ENCODE measurements at places on chromosomes 12 and 14.

DNA sequence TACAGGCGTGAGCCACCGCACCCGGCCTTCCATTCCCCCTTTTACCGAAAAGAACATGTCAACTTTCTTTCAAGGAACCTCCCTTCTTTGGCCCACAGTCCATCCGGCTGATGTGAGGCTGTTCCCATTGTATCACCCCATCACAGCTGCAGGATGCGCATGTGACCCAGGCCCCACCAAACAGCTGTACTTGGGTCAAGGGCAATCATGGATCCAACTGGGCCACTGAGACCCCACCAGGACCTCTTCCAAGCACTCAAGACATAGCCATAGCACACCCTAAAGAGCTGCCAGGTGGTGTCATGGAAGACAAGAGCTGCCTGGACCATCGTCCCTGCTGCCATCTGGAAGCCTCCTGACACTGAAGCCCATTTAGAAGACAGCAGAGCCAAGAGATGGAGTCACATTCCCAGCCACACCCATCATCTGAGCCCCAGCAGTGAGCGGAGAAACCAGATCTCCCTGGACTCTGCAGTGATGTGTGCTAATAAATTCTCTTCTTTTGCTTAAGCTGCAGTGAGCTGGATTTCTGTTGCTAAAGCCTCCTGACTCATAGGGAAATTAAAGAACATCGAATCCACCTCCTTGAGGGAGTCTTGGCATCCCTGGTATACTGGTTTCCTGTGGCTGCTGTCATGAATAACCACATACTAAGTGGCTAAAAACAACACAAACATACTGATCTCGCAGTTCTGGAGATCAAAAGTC, 105.6 kb downstream of the KSR2 start:
- no peak for DNase-seq

DNA sequence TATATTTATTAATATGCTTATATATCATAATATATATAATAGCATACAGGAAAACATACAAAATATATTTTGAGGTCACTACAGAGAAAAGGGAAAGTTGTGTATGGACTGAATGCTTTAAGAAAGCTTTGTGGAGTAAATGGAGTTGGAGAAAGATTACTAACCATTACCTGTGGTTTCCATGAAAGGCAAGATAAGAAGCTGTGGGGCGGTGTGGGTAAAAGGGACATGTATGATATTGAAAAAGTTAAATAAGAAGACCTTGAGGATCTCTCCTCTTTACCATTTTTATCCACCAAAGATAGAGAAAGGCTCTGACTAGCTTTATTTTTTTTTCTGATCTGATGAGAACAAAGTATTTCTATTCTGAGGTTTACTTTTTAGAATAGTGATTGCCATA, 404.4 kb downstream of the TRHDE start:
- no peak for DNase-seq

- DNase-seq: no peak
Measured at GRCh38 chr14:25090716-25091454, 40.9 kb upstream of the STXBP6 start.

GRCh38 chr12:100859063-100859627, 64.6 kb downstream of the ANO4 start:
- DNase-seq: no peak

- DNase-seq: no peak
Measured at GRCh38 chr12:125110641-125111360, 45.6 kb downstream of the AACS start.

Measured in NAMALWA (cell line).